Activated CD4-positive, alpha-beta T cell treated with anti-CD3 and anti-CD28 coated beads, Interleukin-2, amount 10 ng/mL, durations not matched to agents 7 days and 5 days (primary cell): ENCODE measurements at places on chromosomes 5 and 9. TPM values are rescaled to one million over a fixed set of nuclear protein-coding genes. Genes with fewer than 3 reads are reported as not detected.

GRCh38 chr5:111748304-111748763, 8.7 kb downstream of the NREP start:
- DNase-seq = no peak

GRCh38 chr9:111870774-111871498, 25.7 kb upstream of the UGCG start:
- peak; percentile 7 for DNase-seq

- no peak for DNase-seq
Measured at GRCh38 chr5:143206196-143207053, 197.1 kb downstream of the NR3C1 start.

- peak; percentile 26 for DNase-seq
Measured at GRCh38 chr5:139246394-139246793, 47.1 kb upstream of the MATR3 start.

- no peak for DNase-seq
Measured at GRCh38 chr5:89942171-89942570, 467.4 kb downstream of the CETN3 start.

DNA sequence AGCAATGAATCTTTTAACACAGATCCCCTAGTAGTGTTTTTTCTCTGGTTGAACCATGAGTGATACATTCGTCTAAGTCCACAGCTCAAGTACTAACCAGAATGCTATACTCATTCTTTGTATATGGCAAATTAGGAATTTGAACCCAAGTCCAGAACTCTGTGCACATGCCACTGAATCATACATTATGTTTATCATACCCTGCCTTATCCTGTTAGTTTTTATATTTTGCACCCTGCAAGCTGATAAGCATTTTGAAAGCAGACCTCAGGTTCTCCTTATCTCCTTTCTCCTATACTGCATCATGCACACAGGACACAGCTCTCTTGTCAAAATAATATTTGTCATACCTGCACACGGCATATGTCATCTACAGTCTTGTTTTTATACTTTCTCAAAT, 54.6 kb upstream of the ELL2 start:
- DNase-seq = no peak

- DNase-seq = no peak
Measured at GRCh38 chr5:72436796-72437471, 70.3 kb downstream of the ZNF366 start.

GRCh38 chr5:179261301-179262125, 83.7 kb downstream of the ADAMTS2 start:
- no peak for DNase-seq

DNA sequence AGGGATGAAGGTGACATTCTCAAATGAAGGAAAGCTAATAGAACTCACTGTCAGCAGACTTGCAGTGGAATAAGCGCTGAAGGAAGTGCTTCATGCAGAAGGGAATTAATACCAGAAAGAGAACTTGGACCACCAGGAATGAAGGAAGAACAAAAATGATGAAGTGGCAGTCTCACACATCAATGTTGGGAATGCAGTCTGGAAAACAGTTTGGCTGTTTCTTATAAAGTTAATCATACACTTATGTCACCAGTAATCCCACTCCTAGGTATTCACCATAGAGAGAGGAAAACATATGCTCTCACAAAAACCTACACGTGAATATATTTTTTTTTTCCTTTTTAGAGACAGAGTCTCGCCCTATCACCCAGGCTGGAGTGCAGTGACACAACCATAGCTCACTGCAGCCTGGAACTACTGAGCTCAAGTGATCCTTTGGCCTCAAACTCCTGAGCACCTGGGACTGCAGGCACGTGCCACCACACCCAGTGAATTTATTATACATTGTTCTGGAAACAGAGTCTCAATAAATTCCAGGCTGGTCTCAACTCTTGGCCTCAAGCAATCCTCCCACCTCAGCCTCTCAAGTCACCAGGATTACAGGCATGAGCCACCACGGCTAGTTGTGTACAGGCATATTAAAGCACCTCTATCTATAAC, 81.2 kb downstream of the ROR2 start:
- no peak for DNase-seq

GRCh38 chr5:143251946-143252345, 151.5 kb downstream of the NR3C1 start:
- no peak for DNase-seq

Gene GFI1B
- not detected for total RNA-seq

Gene C1QTNF3
- total RNA-seq = 4.5 TPM

Gene CDO1
- not detected for total RNA-seq

Gene PLEKHG4B
- total RNA-seq = 0.10 TPM

Gene NDUFS6
- 20.8 TPM for total RNA-seq

Gene MLLT3
- total RNA-seq = 74.7 TPM

Gene GCNT4
- 1.7 TPM for total RNA-seq

Gene NEURL1B
- total RNA-seq = 7.8 TPM

Gene SPOCK1
- 0.15 TPM for total RNA-seq
